Stimulated activated CD8-positive, alpha-beta memory T cell treated with anti-CD3 and anti-CD28 coated beads, Interleukin-15, amount 100 ng/mL, for 1 hour (primary cell): ENCODE measurements at places on chromosomes 6 and 20.

DNA sequence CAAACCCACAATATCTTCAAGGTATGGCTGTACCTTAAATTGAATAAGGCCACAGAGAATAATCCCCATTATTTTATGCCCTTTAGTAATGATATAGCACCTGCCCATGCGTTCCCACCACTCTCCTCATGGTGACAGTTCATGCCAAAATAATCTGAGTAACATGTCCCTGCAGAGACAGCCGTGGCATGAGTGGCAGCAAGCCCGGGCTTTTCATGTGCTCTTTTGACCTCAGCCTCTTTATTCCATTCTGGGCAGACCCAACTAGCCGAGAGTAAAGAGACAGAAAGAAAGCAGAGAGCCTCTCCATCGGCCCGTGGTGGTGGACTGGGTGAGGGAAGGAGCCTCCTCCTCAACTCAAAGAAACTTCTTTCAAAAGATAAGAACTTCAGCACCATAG is 19.9 kb upstream of the POPDC3 start:
- no peak for DNase-seq

- no peak for DNase-seq
These were observed 67.9 kb downstream of the STK35 start for GRCh38 chr20:2169456-2170088.

DNA sequence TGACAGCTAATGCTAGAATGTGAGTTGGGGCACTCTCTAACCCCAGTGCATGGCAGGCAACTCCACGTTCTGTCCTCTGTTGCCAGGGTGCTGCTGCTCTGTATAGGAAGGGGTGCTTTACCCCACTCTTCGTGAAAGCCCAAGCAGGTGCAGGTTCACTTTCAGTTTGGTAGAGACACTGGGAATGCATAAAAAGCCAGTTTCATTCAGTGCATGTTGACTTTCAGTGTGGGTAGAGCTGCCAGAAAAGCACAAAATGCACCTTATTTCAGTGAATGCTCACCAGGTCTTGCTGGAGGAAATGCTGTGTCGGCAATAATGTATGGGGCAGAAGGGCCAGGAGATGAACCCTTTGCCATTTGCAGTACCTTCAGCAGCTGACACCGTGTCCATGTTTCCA is 62.1 kb upstream of the ADGRB3 start:
- no peak for DNase-seq

DNA sequence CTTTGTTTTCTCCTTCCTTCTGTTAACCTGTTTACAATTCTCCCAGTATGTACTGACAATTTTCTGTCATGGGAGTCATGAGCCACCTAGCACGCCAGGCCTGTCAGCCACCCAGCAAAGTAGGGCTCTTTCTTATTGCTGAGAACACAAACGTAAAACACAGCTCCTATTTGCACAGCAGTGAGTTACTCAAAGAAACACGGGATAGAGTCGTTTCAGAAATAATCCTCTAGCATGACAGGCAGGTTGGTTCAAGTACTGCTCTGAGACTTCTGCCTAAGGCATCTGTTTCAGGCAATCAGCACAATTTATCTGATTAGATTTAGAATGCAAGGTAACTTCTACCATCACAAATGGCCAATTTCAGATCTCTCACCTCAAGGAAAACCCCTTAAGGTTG is 88.8 kb downstream of the CD24 start:
- no peak for DNase-seq

DNA sequence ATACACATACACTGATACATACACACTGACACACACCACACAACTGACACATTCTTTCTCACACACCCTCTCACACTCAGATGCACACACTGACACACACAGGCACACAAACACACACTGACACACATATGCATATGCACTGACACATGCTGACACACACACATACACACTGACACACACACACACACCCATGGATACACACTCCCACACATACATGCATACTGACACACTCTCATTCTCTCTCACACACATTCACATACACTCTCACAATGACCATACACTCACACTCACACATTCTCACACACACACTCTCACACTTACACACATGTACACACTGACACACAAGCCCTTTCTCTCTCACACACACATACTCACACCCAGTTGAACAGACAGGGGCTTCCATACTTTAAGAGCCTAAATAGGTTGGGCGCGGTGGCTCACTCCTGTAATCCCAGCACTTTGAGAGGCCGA is 236.4 kb downstream of the LRFN2 start:
- DNase-seq, result no peak

GRCh38 chr20:59718071-59718470 is 113.7 kb downstream of the PHACTR3 start:
- DNase-seq, result no peak

GRCh38 chr6:113344969-113345368 is 512.2 kb upstream of the MARCKS start:
- DNase-seq, result no peak

GRCh38 chr6:6629402-6629801 is 40.9 kb downstream of the LY86 start:
- no peak for DNase-seq

- no peak for DNase-seq
These were observed 193.0 kb upstream of the SGK1 start for GRCh38 chr6:134510920-134511319.

DNA sequence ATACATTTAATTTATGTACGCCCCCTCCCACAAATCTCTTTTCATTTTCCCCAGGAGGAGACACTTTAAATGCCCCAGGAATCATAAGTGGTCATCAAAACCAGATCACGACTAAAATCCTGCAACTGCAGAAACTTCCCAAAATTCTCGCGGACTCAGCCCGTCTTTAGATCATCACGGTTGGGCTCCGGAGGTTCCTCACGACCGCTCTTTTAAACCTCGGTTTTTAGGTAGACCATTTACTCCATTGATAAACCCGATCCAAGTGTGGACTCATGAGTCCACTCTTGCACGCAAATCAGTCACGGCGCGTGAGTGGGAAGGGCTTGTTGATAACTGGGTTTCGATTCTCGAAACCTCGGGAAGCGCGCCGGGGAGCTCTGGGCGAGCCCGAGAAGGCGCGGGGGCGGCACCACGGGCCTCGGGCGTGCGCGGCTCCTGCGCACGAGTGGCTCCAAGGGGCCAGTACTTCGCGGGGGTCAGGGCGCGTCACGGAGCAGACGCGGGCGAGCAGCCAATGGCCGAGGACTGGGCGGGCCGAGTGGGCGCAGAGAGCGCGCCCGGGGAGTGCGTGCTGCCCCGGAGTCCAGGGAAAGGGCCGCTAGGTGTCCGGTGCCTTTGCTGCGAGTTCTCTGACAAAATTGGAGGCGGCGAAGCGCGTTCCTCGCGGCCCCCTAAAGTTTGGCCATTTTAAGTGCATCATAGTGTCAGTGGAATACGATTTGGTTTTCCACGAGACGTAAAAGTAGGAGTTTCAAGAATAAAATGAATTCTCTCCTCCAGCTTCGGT is 635 bp upstream of the TENT5A start:
- DNase-seq, result peak; percentile 30

- DNase-seq, result no peak
These were observed 22.7 kb downstream of the MTCL3 start for GRCh38 chr6:127496471-127496870.

DNA sequence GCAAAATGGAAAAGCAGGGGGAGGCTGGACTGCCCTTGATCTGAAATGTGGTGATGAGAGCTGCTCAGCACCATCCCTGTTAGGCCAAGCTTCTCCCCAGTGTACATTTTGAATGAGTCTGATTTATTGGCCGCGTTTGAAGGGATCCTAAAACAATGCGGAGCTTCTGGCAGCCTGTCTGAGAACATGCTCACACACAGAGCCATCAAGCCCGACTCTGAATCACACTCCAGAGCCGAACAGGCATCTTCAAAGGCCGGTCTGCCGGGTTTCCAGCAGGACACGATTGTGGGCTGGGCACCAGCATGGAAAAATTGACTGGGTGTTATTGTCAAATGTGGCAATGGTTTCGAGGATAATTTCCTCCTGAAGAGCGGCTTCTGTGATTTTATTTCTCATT is 235.9 kb downstream of the TFAP2C start:
- DNase-seq, result no peak

GRCh38 chr20:52309181-52309580 is 117.6 kb upstream of the ZFP64 start:
- no peak for DNase-seq

DNA sequence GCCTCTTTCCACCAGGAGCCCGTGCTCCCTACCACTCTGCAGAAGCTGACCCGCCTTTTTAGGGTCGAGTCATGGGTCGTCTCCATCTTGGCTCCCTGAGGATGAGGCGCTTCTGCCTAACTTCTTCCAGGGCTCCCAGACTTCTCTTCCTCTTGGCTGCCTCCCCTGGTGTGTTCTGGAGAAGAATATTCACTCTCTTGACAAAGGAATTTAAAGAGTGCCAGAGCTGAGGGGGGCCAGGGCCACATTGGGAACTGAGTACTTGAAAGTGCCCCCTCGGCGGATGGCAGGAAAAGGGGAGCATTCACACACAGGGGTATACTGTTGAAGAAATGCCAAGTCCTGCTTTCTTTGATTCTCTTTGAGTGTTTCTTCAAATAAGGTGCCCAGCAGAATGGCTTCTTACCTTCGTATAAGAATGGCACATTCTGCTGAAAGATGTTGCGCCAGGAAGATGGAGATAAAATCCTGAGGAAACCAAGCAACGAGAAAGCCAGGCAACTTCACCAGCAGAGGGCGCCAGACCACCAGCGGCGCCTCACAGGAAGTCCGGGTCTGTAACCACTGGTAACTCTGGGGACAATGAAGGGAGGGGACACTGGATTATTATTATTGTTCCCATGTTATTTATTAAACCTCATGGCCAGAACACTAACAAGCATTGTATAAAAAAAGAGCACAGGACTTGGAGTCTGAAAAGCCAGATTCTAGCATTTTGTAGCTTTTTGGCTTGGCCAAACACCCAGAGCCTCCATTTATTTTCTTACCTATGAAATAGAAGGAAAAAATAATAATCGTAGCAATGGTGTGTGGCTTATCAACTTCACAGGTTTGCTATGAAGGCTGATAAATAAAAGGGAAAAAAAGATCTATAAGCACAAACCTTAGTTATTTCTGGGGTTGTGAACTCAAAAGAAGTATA is 176.7 kb downstream of the HACE1 start:
- DNase-seq, result peak; percentile 51

GRCh38 chr6:20198775-20199174 is 13.5 kb downstream of the MBOAT1 start:
- no peak for DNase-seq

DNA sequence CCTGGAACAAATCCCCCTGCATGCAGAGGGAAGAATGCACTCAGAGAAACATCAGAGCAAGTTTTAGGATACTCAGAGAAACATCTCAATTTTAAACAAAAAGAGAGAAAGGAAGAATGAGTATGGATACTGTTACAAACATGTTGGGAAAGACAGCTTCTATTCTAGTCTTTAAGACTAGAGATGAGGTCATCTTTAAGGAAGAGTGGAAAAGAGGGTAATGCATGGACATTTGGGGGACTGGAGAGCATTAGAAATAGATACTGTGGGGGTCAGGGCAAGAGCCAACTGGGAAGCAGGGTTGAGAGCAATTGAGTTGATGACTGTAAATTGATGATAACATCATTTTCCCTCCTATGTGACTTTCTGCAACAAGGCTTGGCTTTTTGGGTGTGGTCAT is 431.2 kb downstream of the CDH26 start:
- no peak for DNase-seq

DNA sequence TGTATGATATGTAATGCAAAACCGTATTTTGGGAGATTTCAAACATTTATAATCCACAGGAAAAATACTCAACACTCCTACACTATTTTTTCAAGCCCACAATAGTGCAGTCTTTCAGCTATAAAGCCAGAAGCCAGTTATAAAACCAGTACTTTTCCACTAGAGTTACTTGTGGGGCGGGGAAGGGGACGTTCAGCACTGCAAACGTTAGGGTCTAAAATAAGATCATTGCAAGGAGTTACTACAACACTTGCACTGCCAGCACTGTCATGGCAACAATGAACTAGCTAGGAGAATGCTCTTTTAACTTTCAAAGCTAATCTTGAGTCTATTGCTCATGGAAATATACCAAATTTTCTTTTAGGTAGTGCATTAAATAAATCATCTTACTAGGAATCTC is 14.7 kb downstream of the SESN1 start:
- no peak for DNase-seq

GRCh38 chr6:26029857-26030653 is 57.2 kb upstream of the HFE start:
- DNase-seq, result no peak

DNA sequence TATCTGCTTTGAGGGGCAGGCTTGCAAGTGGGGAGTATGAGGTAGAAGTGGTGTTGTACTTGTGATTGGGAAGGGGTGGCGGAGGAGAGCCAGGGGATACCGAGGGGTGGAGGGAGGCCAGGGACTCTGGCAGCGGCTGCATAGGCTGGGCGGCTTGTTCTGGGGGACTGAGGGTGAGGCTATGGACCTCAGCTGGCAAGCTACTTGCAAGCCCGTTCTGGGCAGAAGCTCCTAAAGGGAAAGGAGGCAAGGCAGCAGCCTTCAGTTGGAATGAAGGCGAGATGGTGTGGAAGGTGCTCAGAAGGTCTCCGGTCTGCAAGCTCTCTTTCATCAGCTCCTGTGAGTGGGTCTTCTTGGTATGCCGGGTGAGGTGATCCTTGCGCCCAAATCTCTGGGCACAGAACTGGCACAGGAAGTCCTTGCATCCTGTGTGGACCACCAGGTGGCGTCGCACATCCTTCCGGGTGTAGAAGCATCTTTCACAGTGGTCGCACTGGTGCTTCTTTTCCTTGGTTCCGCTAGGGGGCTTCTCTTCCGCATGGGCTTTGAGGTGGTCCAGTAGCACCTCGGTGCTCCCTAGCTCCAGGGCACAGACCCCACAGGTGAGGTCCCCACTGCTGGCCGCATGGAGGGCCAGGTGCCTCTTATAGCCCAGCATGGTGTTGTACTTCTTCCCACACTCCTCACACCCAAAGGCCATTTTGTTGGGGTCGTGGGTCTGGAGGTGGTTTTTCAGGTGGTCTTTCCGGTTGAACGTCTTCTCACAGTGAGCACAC is 66.0 kb downstream of the PLAGL1 start:
- DNase-seq, result peak; percentile 18
